ENCODE measurements at places on chromosomes 5 and 9. TPM values are rescaled to one million over a fixed set of nuclear protein-coding genes. Genes with fewer than 3 reads are reported as not detected.

FBXO4 gene
- 22.7 TPM for total RNA-seq

APC gene
- total RNA-seq = 52.8 TPM

LMAN2 gene
- 380 TPM for total RNA-seq

SLCO6A1 gene
- total RNA-seq = not detected

ZFP62 gene
- total RNA-seq = 51.4 TPM
